Cerebellar nuclear complex (tissue), 1 donor: ENCODE measurements at places on chromosomes 12 and 14.

DNA sequence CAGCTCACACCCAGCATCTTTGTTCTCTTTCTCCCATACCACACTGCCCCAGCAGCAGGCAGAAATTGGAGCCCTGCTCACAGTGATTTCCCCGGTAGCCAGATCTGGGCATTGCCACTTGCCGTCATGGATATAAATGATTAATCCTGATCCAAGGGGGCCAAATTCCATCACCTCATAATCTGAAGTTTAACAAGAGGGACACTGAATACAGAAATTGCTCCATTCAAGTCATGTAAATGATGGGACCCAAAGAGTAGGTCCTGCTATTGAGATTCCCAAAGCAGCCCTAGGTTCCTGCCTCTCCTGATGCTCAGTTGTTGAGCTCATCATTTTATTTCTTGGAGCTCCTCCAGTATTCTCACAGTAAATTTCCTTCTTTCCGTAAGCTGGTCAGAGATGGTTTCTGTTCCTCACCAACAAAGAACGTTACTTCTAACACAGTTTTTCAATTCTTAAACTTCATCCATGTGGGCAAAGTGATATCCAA is 11.7 kb downstream of the ITPR2 start:
- DNase-seq: no peak

DNA sequence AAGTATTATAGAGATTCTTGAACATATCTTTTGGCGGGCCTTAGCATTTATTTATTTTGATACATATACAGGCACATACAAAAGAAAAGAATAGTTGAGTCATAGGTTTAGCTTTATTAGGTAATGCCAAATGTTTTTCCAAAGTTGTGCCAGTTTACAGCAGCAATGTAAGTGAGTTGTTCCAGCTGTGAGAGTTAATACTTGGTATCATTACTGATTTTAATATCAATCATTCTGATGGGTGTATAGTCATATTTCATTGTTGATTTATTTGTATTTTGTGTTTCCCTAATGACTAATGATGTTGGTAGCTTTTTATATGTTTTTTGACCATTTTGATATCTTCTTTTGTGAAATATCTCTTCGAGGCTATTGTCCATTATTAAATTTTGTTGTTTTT is 122.4 kb downstream of the MIPOL1 start:
- no peak for DNase-seq

- DNase-seq: no peak
Observed at GRCh38 chr14:71380271-71380670, 473.0 kb downstream of the PCNX1 start.

DNA sequence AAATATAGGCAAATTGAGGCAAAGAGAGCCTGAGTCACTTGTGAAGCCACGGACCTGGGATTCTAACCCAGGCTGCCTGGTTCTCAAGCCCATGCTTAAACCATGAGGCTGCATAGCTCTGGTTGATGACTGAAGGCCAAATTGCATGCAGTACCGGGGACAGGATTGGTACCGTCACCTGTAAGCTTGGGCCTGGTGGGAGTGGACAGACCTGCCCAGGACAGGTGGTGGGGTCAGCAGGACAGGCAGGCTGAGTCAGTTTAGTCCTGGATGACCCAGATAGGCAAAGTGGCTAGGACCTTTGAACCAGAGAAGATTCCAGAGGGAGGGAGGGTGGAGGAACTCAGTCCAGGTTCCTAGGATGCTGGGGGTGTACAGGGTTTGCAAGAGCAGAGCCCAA is 25.8 kb downstream of the RIN3 start:
- no peak for DNase-seq

GRCh38 chr12:126163984-126164383 is 1098.7 kb downstream of the AACS start:
- no peak for DNase-seq

DNA sequence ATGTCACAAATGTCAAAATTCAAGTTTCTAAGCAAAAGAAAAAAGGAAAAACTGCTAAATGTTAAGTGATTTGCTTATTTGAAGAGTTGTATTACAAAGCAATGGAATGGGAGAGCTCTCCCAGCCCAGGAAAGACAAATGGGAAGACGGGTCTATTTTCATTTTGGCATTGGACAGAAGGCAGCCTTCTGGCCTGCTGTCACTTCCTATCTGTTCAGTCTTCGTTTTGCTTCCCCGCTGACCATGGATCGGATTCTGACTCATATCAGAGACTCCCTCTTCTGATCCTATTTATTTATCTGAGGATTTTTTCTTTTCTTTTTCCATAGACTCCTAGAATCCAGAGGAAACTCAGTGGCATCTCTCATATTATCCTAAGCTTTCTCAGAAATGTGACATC is 634.9 kb downstream of the DIO2 start:
- DNase-seq: peak; percentile 88

DNA sequence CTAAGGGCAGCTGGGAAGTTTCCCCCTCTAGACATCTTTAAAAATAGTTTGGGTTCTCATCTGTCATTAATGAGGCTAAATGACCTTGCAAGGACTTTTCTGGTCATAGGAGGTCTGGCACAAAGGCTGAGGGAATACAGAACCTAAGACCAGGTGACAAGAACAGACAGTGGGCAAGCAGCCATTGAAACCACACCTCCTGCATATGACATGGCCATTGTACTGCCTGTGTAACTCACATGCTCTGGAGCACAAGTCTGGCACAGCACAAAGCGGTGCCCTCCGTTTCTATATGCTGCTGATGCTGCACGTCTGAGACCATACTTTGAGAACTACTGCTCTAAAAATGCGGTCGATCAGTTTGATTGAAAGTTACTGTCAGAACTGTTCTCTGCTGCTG is 143.3 kb downstream of the APAF1 start:
- DNase-seq: no peak

- no peak for DNase-seq
Observed at GRCh38 chr14:22871224-22872032, at the start of gene LRP10. TSS of gene LRP10 (plus strand) at chr14:22871740. CDS start at chr14:22872304, 564 bp downstream.

DNA sequence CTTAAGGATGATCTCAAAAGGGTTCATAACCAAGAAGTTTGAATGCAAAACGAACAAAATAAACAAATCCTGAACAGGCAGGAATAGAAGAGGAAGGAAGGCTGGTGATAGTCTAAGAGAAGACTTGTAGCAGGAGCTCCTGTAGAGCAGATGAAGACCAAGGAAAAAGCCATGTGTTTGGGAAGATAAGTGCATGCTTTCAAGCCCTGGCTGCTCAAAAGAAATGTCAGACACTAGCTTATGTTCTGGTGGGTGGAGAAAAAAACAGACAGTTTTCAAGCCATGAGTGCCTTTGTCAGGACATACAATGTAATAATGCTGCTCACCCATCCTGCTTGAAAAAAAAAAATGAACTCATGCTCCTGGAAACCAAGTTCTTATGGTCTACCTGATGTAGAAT is 27.4 kb downstream of the TAOK3 start:
- no peak for DNase-seq

DNA sequence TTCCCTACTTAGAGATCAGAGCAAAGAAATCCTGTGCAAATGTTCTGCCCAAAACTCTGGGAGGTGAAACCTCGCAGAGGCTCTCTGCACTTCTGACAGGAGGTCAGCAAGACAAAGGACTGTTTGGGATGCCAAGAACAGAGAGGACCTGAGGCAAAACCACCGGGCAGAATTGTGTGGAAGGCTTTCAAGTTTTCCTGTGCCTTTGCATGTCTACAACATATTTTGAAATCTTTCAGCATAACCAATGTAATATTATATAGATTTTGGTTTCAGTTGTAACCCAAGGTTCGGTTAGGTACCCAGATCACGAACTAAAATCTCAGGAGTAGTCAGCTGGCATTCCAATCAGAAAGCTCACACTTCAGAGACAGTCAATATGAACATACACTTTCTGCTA is 99.4 kb upstream of the PLEKHA5 start:
- no peak for DNase-seq

- DNase-seq: no peak
Observed at GRCh38 chr12:118259079-118259478, 113.6 kb downstream of the TAOK3 start.

DNA sequence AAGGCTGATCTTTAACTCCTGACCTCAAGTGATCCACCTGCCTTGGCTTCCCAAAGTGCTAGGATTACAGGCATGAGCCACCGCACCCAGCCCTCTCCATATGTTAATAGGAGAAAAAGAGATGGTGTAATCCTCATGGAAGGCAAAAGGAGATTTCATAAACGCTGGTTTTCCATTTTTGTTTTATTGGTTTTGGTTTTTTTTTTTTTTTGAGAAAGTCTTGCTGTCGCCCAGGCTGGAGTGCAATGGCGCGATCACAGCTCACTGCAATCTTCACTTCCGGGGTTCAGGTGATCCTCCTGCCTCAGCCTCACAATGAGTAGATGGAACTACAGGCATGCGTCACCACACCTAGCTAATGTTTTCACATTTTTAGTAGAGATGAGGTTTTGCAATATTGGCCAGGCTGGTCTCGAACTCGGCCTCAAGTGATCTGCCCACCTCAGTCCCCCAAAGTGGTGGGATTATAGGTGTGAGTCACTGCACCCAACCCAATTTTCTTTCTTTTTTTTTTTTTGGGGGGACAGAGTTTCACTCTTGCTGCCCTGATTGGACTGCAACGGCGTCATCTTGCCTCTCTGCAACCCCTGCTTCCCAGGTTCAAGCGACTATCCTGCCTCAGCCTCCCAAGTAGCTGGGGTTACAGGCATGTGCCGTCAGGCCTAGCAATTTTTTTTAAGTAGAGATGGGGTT is 8.1 kb downstream of the PTGES3 start:
- DNase-seq: no peak

DNA sequence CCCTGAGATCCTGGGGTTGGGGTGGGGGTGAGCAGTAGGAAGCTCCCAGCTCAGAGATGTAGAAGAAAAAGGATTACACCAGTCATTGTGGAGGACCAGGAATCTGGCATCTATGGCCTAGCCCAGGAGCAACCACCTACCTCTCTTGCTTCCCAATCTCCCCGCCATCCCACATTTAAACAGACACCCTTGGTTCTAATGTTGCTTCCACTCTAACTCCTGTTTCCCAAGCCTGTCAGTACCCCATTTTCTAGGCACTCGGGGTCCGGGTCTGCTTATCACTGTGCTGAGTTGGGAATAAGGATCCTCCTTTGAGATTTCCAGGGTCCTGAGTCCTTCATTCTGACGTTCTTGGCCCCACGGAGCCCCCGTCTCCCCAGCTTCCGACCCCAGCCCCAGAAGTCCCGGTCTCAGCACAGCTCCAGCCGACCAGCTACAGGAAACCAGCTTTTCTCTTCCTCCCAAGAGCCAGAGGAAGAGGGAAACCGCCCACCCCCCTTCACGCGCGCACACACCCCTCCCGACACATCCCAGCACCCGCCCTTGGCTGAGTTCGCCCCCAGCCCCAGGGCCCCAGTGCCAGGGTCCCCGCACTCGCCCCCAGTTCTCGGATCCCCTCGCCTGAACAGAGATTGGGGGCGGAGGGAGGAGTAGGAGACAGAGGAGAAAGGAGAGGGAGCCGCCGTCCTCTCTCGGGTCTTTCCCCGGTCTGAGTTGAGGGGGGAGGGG is 1.2 kb downstream of the ITGA5 start:
- no peak for DNase-seq

GRCh38 chr12:132345561-132346200 is 16.3 kb upstream of the GALNT9 start:
- no peak for DNase-seq

DNA sequence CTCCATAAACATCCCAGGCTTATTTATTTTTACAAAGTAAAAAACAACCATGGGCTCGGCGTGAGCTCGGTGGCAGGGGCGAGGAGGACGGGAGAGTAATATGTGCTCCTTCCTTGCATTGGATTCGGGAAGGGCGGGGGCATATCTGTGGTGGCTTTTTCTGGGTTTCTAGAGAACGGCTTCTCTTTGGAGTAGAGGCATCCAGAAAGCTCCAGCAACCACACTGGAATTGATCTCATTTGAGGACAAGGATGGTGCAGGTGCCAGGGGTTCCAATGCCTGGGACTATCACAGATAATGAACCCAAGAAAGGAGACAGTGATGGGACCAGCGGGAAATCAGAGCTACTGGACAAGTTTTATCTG is 18.9 kb downstream of the ADGRD1 start:
- no peak for DNase-seq

GRCh38 chr14:96203635-96204034 is 1.0 kb upstream of the BDKRB2 start:
- DNase-seq: no peak

GRCh38 chr12:103140286-103140685 is 182.8 kb downstream of the ASCL1 start:
- DNase-seq: no peak

DNA sequence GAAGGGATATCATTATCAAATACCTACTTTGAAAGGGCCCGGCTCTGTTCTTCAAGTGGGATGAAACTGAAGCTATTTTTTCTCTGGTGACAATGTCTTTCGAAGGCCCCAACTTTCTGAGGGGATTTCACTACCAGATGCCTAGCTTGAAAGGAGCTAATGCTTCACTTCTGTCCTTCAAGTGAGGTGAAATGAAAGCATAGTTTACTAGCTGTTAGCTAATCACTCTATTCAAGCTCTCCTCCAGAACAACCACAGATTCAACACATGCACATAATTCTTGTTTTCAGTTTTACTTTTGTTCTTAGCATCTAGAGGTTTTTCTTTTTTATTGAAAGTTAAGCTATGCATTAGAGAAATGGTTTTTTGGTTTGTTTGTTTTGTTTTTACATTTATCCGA is 571.4 kb downstream of the NOVA1 start:
- DNase-seq: no peak

- DNase-seq: no peak
Observed at GRCh38 chr14:69327507-69327906, 67.5 kb downstream of the GALNT16 start.

- no peak for DNase-seq
Observed at GRCh38 chr12:88258396-88258795, 116.3 kb downstream of the TMTC3 start.

- DNase-seq: no peak
Observed at GRCh38 chr12:121453629-121454028, 53.7 kb downstream of the RNF34 start.

- DNase-seq: no peak
Observed at GRCh38 chr12:70581208-70581607, 56.0 kb downstream of the PTPRB start.

- no peak for DNase-seq
Observed at GRCh38 chr12:98409548-98409947, 105.8 kb upstream of the TMPO start.

GRCh38 chr12:114628199-114628598 is 55.8 kb downstream of the TBX3 start:
- no peak for DNase-seq
